ENCODE measurements at places on chromosomes 3 and 15. TPM values are rescaled to one million over a fixed set of nuclear protein-coding genes. Genes with fewer than 3 reads are reported as not detected.

Gene GPR156
- total RNA-seq, result 0.15 TPM

Gene COL8A1
- 34.4 TPM for total RNA-seq

- no peak for DNase-seq
Measured at GRCh38 chr3:18669374-18669773, 244.2 kb upstream of the SATB1 start.

GRCh38 chr3:61357902-61358301 lies 106.7 kb upstream of the FHIT start:
- no peak for DNase-seq

GRCh38 chr3:99344216-99344615 lies 294.2 kb upstream of the COL8A1 start:
- no peak for DNase-seq

GRCh38 chr15:80590761-80591355 lies 104.3 kb upstream of the ABHD17C start:
- no peak for DNase-seq

- DNase-seq, result no peak
Measured at GRCh38 chr3:170021083-170021482, 16.7 kb upstream of the GPR160 start.

DNA sequence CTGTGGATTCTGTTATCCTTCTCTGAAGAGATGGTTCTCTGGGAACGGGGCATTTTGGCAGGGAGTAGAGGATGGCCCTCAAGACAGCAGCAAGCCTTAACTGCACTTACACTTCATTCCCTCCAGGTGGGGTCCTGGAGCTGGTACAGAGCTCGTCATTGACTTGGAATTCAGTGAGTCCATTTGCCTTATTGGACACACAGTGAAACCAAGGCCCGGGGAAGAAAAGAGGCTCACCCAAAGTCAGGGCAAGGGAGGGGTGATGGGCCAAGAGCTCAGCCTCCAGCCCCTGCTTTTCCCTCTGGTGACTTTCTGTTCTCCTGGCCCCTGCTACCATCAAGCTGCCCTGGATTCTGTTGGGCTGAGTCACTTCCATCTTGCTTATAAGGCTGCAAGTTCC lies 125.6 kb downstream of the ETFA start:
- no peak for DNase-seq

- no peak for DNase-seq
Measured at GRCh38 chr15:78989701-78990240, 44.9 kb upstream of the CTSH start.

GRCh38 chr15:57298843-57299550 lies 77.3 kb upstream of the CGNL1 start:
- no peak for DNase-seq

GRCh38 chr3:171840445-171840810 lies 2.7 kb upstream of the TMEM212 start:
- DNase-seq, result no peak

- DNase-seq, result no peak
Measured at GRCh38 chr3:178629430-178630178, 93.4 kb downstream of the KCNMB2 start.

DNA sequence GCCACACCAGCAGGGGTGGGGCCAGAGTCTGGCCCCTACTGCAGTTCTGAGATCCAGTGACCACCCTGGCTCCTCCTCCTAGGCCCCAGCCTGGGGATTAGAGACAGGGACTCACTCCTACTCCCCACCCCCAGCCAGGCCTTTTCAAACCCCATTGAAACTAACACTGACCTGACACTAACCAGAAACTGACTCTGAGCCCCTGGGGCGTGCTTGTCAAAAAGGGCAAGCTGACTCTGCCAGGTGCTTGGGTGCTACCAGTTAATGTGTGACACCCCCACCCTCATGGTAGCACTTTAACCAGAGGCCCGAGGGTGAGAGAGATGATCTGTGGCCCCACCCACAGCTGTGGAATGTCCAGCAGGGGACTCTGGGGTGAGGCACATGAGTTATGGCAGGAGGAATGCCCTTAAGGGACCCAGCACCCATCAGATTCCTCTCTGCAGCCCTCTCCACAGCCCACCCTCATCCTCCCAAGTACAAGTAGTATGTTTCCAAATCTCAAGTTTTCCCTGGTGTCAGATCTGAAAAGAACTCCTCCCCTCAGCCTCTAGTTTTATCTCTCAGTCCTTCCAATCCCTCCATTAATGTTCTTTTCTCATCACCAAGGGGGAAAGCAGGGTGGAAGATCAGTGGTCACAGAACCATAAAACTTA lies 1.4 kb downstream of the PTH1R start:
- no peak for DNase-seq

DNA sequence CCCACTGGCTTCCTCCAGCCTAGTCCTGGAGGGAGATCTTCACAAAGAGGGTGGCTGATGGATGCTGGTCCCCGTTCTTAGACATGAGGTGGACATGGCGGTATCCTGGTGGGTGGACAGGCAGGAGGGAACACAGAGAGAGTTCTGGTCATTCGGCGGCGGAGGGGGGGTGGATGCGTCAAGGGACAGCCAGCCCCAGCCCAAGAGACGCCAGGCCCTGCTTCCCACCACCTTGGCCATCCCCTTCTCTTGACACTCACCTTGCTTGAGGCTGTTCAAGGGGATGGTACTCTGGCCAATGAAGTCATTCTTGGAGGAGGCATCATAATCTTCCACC lies 17.1 kb downstream of the VILL start:
- peak; percentile 14 for DNase-seq

DNA sequence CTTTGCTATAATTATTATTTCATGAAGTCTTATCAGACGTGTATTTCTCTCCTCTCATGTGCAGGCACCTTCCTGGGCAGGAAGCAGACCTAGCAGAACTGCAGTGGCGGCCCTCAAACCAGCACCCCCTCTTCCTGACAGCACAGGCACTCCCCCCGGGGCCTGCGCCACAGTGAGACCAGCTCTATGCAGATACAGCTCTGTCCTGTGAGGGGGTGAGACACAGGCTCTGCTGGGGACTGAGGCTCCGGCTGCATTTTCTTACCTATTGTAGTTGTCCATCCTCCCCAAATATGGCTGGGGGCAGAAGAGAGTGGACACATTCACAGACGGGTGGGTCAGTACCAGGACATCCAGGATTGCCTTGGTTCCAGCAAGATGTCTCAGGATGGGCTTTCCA lies 5.0 kb downstream of the CISH start:
- peak; percentile 58 for DNase-seq

DNA sequence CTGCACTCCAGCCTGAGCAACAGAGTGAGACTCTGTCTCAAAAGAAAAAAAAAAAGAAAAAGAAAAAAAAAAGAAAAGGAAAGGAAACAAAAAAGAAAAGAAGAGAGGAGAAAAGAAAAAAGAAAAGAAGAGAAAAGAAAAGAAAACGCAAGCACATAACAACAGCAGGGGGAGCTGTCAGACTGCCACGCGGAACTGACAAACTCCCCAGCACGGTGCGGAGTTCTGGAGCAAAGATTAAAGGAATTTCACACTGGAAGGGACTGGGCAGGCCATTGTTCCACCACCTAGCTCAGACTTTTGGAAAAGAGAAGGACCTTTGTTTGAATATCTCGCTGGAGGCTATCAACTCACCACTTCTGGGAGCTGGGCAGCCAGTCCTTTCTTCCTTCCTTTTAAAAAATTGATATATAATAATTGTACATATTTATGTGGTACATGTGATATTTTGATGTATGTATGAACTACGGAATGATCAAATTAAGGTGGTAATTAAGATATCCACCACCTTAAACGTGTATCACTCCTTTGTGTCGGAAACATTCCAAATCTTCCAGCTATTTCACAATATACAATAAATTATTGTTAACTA lies 40.5 kb downstream of the DPPA2 start:
- DNase-seq, result peak; percentile 59

GRCh38 chr15:68552773-68553172 lies 26.0 kb upstream of the CORO2B start:
- DNase-seq, result no peak

DNA sequence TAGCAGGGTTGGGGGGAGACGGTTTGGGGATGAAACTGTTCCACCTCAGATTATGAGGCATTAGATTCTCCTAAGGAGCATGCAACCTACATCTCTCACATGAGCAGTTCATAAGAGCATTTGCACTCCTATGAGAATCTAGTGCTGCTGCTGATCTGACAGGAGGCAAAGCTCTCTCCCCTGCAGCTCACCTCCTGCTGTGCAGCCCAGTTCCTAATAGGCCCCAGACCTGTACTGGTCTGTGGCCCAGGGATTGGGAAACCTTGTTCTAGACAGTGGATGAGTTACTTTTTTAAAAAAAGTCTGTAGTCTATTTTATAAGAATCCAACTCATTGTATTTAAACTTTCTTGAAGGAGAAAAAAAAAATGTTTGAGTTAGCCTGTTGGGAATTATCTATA lies 100.0 kb downstream of the HHLA2 start:
- DNase-seq, result no peak

Measured in right cardiac atrium (tissue), 5 donors.